Stimulated activated CD8-positive, alpha-beta memory T cell treated with anti-CD3 and anti-CD28 coated beads, Interleukin-12 subunit alpha, Interleukin-12 subunit beta, amount 100 ng/mL, for 1 hour (primary cell): ENCODE measurements at places on chromosomes 5 and 9.
A peak's percentile ranks its signal among the peaks of the same experiment; 100 is the strongest.

DNA sequence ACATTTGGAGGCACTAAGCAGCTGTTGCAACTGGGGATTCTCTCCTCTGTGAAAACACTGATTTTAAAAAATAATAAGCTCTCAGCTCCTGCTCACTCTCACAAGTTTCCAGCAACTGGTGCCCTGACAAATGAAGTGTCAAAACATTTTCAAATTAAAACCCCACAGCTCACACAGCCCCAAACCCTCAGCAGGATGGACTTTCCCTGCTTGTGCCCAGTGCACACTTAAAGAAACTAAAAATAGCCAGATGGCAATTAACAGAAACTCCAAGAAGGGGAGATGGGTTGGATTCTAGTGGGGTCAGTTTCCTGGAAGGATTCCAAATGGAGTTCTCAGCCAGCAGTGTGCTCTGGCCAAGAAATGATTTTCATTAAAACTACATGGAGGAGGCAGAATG lies 163.0 kb upstream of the PUM3 start:
- no peak for DNase-seq

DNA sequence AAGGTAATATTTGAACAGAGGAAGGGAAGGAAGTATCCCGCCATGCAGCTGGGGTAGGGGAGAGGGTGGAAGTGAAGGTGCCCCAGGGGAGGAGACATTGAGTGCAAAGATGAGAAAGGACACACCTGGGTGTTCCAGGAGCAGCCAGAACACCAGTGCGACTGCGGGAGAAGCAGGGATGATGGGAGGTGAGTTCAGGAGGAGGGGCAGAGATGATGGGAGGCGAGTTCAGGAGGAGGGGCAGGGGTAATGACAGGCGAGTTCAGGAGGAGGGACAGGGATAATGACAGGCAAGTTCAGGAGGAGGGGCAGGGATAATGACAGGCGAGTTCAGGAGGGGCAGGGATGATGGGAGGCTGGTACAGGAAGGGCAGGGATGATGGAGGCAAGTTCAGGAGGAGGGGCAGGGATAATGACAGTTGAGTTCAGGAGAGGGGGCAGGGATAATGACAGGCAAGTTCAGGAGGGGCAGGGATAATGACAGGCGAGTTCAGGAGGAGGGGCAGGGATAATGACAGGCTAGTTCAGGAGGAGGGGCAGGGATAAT lies 17.2 kb upstream of the SPOCK1 start:
- DNase-seq: no peak

DNA sequence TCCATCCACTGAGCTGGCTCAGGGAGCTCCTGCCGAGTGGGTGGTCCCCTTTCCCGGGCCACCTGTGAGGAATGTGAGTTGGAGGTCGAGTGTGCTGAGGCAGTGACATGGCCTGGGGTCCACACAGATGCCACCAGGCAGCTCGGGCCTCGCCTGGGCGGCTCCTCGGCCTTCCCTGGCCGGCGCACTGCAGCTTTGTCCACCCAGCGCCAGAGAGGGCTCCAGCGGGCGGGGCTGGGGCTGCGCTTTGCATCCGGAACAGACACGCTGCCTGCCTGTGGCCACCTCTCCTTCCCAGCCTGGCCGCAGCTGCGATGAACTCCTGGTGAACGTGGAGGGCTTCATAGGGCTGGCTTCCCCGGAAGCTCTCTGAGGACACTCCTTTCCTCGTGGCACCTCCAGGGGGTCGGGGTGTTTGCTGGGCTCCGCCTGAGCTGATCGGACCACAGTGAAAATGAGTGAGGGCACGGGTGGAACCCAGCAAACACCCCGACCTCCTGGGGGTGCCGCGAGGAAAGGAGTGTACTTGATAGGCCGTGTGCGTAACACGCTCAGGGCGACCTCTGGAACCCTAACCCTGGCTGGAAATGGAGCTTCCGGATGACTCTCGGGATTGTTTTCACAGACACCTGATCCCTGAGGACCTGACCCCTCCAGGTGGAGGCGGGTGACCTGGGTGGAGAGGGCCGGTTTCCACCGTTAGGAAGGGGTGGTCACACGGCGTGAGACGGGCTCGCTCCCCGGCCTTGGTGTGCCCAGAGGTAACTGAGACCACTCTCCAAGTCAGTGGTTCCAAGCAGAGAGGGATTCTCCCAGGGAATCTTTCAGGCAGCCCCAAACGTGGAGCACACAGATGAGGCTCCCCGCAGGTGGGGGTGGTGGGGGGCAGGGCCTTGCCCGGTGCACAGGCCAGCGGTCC lies 31.8 kb upstream of the RXRA start:
- DNase-seq: no peak

DNA sequence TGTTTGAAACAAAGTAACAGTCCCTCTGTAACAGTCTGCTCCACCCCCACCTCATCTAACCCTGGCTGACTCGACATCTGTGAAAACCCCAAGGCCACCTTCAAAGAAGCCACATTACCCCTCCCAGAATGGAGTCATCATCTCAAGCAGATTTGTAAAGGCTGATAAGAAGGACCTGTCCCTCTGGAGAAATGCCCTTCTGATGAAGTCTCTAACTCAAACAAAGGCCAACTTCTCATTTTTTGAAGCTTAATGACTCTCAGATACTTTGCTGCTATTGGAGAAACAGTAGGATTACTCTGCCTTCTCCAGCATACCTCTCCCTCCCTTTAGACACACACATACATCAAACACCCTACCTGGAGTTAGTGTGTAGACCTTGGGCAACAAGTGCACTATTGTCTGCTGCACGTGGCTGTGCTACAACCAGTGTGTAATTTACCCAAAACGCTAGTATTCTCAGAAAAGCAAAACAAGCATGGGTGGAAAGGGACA lies 5.3 kb upstream of the SUSD1 start:
- DNase-seq: peak; percentile 25

GRCh38 chr9:27377811-27378456 lies 81.0 kb upstream of the EQTN start:
- no peak for DNase-seq

GRCh38 chr9:76684213-76684612 lies 80.0 kb upstream of the PCA3 start:
- no peak for DNase-seq

GRCh38 chr5:81537905-81538547 lies 144.1 kb upstream of the ACOT12 start:
- DNase-seq: no peak

DNA sequence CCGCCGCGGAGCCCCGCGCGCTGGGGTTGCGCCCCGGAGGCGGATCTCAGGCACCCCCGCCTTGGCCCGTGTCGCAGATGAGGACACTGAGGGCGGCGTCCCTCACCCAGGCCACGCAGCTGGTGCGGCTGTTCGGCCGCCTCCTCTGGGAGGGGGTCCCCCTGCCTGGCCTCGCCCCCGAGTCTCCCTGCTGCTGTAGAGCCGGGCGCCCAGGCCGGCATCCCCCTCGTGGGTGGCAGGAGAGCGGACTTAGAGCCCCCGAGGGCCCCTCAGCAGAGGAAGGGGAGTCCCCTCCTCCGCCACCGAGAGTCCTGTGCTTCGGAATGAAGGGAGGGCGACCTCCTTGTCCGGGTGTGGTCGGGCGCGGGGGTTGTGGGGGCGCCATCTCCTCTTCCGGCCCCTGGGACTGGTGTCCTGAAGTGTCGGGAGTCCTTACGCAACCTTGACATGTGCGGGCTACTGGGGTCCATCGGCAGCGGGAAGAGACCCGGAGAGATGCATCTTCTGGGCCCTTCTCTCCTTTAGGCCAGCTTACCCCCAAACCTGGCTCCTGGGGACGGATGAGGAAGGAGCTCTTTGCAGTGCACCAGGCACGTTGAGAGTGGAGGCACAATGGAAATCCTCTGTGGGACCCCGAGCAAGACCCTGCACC lies 11.7 kb upstream of the EXOSC2 start:
- no peak for DNase-seq

- peak; percentile 49 for DNase-seq
These were observed 786 bp upstream of the NTNG2 start for GRCh38 chr9:132160802-132161742.
